Neuronal stem cell (in vitro differentiated cells): ENCODE measurements at places on chromosomes 4 and X.

GRCh38 chrX:139506333-139506732 is 24.2 kb upstream of the F9 start:
- peaks cover 3% of the 10 kb centered on the region for H3K27me3 ChIP-seq
- no peaks in the 10 kb centered on the region for H3K4me1 ChIP-seq
- H3K27ac ChIP-seq = no peak overlapping the region
- H3K36me3 ChIP-seq = no peaks in the 10 kb centered on the region
- no peak for DNase-seq

DNA sequence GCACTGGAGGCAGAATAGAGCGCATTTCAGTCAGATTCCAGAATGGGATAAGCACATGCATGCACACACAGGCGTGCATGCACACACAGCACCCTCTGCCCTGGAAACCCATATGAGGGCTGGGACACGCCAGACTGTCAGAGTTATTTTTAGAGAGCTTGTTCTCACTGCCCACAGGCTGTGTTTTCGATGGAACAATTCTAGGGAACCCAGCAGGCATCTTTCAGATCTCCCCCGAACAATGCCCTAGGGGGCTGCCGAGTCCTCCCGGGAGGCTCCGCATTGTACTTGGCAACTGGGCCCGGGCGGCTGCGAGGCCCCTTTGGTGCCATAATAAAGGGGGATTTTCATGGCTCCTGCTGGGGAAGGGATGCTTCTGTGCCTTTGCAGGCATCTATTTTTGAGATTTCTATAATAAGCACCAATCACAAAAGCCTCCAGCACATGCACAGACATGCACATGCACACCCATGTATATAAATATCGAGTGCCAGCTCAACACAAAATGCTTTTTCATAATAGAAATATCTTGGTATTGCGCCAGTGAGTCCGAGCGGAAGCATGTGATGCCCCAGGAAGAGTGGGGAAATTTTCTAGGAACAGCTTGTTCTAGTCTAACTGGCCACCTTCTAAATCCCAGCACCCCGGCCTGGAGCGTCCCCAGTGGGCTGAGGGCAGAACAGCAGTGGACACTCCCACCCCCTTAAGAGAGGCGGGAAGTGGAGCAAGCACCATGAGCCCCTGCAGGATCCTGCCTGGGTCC is 88.5 kb downstream of the PHKA2 start:
- H3K4me1 ChIP-seq = peaks cover 5% of the 10 kb centered on the region
- H3K27me3 ChIP-seq = no peaks in the 10 kb centered on the region
- H3K36me3 ChIP-seq = no peaks in the 10 kb centered on the region
- H3K27ac ChIP-seq = no peak overlapping the region

DNA sequence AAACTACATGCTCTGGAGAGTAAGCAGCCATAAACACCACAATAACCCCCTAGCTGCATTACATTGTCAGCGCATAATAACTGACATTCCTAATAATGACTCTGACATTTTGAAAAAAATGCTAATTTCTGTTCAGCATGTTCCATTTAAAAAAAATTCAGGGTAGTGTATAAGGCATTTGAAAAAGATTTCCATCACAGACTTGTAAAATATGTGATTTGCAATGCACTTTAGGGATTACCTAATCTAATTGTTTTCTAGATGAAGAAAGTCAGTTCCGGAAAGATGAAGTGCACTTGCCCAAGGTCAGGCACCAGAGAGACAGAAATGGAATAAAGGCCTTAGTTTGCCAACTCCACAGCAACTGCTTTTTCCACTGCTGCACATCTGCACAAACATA is 55.3 kb downstream of the FANCB start:
- H3K27me3 ChIP-seq = peaks cover 4% of the 10 kb centered on the region
- DNase-seq = no peak

DNA sequence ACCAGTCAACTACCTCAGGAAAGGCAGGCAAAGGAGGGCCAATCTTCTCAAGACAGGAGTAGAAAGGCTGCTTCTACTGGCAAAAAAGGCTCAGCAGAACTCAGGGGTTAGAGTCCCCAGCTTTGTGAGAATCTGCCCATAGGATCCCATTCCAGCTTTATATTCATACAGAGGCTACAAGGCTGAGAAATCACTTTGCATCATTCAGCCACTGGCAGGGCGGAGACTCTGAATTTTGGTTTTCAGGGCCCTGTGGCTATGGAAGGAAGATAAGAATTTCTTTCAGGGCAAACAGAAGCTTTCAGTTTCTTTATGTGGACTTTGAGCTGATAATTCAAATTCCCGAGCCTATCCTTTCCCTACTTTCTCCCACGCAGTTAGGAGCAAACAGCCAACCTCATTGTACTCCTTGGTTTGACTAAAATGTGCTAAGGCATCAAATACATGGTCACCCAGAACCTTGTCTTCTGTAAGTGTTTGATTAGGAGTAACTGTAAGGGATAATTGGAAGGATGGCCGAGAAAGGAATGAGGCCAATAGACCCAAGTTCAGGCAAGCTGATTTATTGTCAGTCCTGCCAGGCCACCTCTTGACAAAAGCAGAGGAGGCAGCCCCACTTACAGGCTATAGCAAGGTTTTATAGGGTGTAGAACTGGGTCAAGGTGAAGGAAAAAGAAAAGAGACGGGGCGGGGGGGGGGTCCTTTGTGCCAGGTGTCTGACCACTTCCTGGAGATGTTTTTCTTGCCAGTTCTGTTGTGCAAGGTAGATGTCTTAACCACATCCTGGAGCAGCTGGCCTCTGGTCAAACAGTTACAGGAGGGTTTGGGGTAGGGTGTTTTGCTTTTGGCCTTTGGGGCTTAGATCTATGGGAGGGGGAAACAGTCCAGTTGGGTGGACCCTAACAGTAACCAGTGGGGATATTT is 165.3 kb upstream of the PPP1R2C start:
- H3K36me3 ChIP-seq = no peaks in the 10 kb centered on the region
- no peaks in the 10 kb centered on the region for H3K27me3 ChIP-seq
- no peaks in the 10 kb centered on the region for H3K4me1 ChIP-seq
- H3K27ac ChIP-seq = no peak overlapping the region
- no peak overlapping the region for H3K4me3 ChIP-seq
- no peak for DNase-seq

DNA sequence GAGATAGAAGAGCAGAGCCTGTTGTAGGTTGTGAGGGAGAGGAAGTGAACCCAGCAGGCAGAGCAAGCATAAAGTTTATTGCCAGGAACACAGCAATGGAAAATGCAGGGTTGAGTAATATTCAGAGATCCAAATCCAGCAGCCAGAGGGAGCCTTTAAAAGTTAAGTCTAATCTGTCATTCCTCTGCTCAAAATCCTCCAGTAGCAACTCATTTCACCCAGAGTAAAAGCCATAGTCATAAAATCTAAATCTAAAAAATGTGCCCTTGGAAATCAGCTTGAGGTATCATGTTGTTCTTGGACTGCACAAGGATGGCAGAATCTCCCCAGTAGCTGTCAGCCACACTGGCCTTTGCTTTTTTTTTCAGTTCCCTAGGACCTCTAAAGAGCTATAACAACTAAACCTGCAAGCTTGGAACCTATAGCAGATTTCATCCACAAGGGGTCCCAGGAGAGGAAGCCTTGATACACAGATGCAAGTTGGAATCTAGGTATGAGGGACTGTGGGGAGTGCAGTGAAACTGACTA is 62.9 kb upstream of the FRAS1 start:
- H3K36me3 ChIP-seq = no peaks in the 10 kb centered on the region
- no peak overlapping the region for H3K27ac ChIP-seq
- DNase-seq = peak; percentile 67

DNA sequence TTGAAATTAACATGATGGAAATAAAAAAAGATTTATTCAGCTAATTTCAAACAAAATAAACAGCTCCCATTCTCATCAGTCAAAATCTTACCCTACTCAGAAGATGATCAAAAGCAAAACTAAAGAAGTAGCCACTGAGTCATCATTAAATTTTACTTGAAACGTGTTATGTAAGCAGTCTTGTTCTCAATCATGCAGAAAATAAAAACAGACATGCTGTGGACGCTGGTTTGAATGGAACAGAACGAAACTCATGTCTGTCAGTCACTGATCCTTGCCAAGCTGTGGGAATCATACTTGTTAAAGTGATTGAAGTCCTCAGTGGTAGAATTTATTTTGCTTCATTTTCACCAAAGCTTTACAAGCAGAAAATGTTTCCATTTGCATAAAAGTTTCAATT is 77.2 kb upstream of the TLR3 start:
- H3K27me3 ChIP-seq = no peaks in the 10 kb centered on the region
- no peak overlapping the region for H3K27ac ChIP-seq
- no peaks in the 10 kb centered on the region for H3K36me3 ChIP-seq
- H3K4me1 ChIP-seq = no peaks in the 10 kb centered on the region

DNA sequence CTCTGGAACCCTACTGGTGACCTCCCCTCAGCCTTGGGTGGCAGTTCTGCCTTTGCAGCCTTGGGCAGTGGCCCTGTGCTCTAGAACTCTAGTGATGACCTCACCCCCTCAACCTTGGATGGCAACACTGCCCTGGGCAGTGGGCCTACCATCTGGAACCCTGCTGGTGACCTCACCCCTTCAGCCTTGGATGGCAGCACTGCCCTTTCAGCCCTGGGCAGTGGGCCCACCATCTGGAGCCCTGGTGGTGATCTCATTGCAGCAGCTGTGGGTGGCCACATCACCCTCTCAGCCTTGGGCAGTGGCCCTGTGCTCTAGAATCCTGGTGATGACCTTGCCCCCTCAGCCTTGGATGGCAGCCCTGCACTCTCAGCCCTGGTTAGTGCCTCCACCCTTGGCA is 129.3 kb downstream of the RBMX2 start:
- no peaks in the 10 kb centered on the region for H3K36me3 ChIP-seq
- H3K27me3 ChIP-seq = no peaks in the 10 kb centered on the region
- no peaks in the 10 kb centered on the region for H3K4me1 ChIP-seq
- H3K4me3 ChIP-seq = no peak overlapping the region
- no peak overlapping the region for H3K27ac ChIP-seq

GRCh38 chrX:72255445-72255844 is 16.6 kb upstream of the ERCC6L start:
- no peak overlapping the region for H3K27ac ChIP-seq
- peaks cover 2% of the 10 kb centered on the region for H3K4me1 ChIP-seq
- DNase-seq = no peak
- no peaks in the 10 kb centered on the region for H3K36me3 ChIP-seq
- no peak overlapping the region for H3K4me3 ChIP-seq
